AG08395 (cell line): ENCODE measurements at places on chromosomes 2 and 18.

DNA sequence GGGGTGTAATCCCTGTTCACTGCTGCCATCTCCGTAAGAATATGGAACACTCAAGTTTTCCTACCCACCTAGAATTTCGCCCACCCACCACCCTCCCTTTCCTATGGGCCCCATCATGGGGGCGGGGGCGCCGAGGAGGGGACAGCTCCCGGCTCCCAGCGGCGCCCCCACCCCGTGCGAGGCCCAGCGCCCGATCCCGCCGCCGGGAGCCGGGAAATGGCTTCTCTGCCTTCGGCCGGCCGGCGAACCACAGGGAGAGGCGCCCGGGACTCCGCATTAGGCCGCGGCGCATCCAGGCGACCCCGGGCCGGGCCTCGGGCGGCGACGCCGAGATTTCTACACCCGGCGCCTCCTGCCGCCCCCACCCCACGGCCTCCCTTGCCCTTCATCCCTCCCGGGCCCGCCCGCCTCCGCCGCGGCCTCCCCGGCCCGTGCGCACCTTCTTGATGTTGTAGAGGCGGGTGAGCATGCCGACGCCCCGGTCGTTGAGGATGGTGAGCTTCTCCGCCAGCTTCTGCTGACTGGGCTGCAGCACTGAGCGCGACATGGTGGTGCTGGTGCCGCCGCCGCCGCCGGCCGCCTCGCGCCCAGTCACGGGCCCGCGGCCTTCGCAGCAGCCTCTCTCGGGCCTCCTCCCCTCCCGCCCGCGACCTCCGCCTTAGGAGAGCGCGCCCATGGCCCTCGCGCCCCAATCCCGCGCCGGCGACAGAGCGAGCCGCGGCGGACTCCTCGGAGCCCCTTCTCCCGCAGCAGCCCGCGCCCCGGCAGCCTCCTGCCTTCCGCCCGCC is 510 bp downstream of the NCKAP1 start:
- peak; percentile 20 for DNase-seq

GRCh38 chr2:64477979-64478378 is 24.0 kb downstream of the LGALSL start:
- DNase-seq = no peak

DNA sequence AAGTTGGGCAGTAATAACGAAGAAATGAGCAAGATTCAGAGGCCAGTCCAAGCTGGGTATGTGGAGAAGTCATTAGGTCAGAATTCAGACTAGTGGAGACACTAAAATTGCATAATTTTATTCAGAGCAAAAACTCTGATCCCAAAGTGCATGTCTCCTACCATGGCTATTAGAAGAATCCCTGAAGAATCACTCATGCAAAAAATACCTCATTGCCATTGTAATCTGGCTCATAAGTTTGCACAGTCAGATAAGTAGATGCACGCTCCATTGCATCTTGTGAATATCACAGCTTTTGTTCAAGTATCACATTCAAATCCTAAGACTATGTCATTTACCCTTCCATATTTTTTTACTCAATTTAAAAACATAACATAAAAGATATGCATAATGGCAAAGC is 692.2 kb upstream of the KLHL29 start:
- DNase-seq = no peak

GRCh38 chr2:70708376-70709199 is 59.4 kb downstream of the ADD2 start:
- peak; percentile 12 for DNase-seq

- no peak for DNase-seq
Measured at GRCh38 chr2:233811732-233812131, 33.6 kb downstream of the MROH2A start.

DNA sequence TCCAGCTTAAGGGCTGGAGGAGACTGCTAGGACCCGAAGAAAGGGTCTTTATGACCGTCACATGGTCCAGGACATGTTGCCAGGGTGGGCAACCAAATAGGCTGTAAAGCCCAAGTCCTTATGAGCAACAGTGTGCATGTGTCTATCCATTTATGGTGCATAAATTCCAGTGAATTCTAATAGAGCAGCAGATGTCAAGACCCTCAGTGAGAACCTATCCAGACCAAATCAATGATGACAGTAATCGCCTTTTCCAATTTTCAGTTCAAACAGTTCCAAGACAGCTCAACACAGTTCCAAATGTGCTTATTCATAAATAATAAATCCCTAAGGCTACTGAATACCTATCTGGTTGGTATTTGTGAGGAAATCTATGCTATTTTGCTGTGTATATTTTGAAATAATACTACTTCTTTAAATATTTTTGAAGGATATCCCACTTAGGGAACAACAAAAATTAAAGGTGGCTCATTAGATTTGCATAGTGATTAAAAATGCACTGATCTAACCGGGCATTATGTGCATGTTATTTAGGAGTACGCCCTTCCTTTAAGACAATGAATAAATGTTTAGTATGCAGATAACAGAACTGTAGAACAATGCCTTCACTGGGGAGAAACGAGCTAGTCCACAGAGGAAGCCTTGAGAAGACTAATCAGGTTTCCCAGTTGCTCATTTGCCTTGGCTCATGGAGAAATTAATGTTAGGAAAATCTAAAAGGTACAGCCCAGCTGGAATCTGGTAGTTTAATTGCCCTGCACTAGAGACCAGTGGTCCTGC is 519.5 kb upstream of the CHAC2 start:
- DNase-seq = no peak

DNA sequence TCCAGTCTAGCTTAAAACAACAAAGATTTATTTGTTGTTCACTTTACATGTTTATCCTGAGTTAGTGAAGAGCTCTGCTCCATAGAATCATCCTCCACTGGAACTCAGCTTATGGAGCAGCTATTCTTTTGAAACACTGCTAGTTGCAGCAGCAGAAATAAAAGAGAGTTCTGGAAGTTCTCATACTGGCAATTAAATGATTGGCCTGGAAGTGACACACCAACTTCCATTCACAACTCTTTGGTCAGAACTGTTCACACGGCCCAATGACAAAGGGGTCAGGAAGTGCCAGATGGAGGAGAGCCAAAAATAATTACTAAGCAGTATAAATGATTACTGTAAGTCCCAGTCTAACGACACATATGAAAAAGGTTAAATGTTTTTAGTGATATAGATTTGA is 39.1 kb downstream of the FBXO11 start:
- DNase-seq = peak; percentile 66

- DNase-seq = no peak
Measured at GRCh38 chr18:47689371-47689770, 241.1 kb downstream of the SMAD2 start.
